ENCODE measurements at places on chromosomes 2 and 18.

- DNase-seq: no peak
Observed at GRCh38 chr2:237296756-237297155, 117.2 kb downstream of the COL6A3 start.

DNA sequence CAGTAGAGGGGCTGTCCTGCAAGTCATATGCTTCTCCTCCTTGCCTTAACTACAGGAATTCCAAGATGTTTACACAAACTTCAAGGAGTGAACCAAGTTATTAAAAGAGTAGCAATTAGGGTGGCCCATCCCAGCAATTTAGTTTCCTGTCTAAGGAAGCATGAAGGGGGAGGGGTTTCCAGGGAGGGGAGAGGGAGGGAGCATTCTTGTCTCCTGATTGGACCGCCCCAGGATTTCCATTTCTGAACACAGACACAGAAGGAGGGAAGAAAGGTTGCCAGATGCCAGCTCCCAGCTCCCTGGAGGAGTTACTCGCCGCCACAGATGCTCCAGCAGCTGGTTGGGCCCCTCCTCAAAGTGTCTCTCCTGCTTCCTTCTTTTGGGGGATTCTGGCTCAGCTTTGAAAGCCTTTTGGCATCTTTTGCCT, 107.6 kb downstream of the TRIB2 start:
- no peak for DNase-seq

DNA sequence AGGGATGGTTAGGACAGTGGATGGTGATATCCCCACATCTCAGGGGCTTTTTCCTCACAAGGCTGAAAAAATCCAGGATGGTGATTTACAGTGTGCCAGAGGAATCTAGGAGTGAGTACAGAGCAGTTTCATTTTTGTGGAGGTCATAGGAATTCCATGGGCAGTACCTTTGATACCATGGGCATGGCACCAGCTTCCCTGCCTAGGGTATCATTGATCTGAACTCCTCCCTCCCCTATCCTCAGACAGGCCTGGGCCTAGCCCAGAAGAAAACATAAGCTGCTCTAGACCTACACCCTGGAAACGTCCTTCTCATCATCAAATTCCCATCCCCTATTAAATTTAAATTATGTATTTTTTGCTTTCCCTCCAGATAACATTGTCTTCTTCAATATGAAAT, 136.3 kb upstream of the KLHL29 start:
- DNase-seq: no peak

GRCh38 chr2:97546711-97547110, 43.0 kb downstream of the ANKRD36B start:
- DNase-seq: no peak

GRCh38 chr2:114237331-114237730, 205.1 kb upstream of the DPP10 start:
- DNase-seq: no peak

- no peak for DNase-seq
Observed at GRCh38 chr2:226354434-226354833, 445.2 kb downstream of the IRS1 start.

DNA sequence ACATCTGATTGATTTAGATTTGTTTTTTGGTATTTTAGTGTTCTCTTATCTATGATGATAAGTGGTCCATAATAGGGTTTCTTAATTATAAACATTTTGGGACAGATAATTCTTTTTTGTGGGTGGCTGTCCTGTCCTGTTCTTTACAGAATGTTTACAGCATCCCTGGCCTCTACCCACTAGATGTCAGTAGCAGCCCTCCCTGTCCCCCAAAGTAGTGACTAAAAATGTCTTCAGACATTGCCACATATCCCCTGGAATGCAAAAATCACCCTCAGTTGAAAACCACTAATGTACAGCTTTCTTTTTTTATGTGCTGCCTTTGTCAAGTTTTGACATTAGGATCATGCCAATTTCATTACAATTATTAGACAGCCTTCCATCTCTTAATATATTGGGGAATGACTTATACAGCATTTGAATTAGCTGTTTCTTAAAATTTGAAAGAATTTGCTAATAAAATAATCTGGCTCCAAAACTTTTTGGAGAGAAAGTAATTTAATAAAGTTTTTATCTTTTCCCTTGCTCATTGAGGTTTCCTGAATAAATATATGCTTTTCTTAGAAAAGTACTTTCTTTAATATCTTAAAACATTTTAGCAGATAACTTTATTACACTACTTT, 19.5 kb downstream of the WIPF1 start:
- DNase-seq: no peak

- no peak for DNase-seq
Observed at GRCh38 chr2:60515721-60516226, 37.7 kb downstream of the BCL11A start.

GRCh38 chr2:177992992-177993391, 79.6 kb downstream of the PDE11A start:
- DNase-seq: no peak

- DNase-seq: no peak
Observed at GRCh38 chr2:222936705-222937104, 75.9 kb downstream of the ACSL3 start.

DNA sequence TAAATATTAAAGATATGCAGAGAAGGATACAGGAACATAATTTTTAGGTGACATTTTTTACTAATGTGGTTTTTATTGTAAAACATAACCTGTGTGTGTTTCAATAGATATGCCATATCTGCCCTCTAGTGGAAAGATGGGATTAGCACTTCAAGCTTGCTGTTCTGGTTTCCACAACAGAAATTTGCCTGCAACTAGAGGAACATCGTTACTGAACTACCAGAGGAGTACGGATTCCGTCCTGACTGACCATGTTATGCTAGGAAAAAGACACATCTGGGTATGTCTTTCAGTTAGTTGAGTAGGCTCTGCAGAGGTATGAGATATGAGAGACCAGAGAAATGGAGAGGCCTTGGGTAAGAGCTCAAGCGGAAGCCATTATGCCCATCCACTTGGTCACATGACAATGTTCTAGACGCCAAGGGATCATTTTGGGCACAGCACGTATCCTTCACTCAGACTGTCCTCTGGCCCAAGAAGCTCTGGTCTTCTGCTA, 104.9 kb downstream of the MBD2 start:
- peak; percentile 49 for DNase-seq

GRCh38 chr2:168730344-168730743, 72.1 kb upstream of the NOSTRIN start:
- no peak for DNase-seq

- DNase-seq: no peak
Observed at GRCh38 chr2:211756266-211756665, 782.3 kb downstream of the ERBB4 start.

GRCh38 chr2:150617351-150617978, 130.0 kb upstream of the RND3 start:
- no peak for DNase-seq

DNA sequence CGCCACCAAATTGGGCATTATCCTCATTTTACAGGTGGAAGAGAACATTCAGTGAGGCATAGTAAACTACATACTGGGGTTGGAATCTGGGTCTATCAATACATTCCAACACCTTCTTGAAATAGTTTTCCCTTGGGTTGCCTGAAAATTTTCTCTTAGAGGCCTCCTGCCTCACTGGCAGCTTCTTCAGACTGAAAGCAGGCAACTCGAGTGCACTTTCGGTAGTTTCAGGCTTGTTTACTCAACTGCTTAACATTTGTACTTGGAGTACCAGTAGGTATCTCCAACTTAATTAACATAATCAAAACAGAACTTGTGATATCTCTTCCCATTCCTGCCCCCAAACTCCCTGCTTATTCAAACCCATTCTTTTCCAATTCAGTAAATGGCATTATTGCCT, 36.2 kb upstream of the C2orf74 start:
- DNase-seq: no peak

DNA sequence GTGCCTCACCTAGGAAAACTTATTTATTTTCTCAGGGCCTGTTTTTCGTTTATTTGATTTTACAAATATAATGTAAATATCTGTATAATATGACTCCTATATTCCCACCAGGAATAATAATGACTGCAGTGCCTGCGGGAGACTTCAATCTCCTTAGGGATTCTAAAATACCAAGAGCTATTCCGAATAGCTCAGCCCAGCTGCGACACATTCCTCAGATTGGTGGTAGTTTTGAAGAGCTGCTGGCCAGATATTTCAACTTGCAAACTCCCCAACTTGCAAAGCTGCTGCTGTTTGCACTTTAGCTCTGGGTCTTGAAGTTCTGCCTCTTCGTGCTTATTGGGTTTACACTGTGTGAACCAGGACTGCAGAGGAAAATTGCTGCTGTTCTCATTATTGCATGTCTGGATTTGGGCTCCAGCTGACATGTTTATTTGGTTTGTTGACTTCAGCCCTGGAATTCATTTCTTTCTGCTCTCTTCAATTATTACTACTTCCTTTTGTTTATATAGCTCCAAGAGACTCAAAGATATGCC, 480.2 kb upstream of the CHST9 start:
- no peak for DNase-seq

GRCh38 chr18:6413579-6414117, 1.1 kb downstream of the L3MBTL4 start:
- no peak for DNase-seq

DNA sequence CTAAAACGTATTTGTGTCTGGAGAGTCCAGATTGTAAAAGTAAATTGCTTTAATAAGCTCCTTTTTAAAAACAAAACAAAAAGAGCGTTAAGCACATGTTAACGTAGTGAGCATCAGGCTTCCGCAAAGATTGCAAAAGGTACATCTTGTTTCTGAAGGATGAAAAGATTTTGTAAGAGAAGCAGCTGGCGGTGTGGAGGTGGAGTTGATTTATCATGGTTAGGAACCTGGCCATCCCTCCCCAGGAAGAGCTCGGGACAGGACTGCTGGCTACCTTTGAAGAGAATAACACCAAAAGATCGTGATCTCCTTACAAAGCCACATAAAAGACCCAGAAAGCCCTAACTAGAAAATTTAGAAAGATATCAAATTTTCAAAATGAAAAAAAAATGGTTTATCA, 132.2 kb downstream of the DNER start:
- no peak for DNase-seq

DNA sequence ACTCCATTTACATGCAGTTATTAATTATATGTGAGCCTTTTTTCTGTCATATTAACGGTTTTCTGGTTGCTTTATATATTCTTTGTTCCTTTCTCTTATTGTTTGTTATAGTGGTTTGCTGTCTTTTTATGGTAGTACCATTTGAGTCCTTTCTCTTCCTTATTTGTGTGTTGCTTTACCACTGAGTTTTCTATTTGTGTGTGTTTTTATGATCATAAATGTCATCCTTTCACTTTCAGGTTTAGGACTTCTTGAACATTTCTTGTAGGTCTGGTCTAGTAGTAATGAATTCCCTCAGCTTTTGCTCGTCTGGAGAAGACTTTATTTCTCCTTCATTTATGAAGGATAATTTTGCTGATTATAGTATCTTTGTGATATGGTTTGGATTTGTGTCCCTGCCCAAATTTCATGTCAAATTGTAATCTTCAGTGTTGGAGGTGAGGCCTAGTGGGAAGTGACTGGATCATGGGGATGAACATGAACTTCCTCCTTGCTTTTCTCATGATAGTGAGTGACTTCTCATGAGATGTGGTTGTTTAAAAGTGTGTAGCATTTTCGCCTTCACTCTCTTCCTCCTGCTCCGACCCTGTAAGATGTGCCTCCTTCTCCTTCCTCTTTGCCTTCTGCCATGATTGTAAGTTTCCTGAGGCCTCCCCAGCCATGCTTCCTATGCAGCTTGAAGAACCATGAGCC, 11.5 kb downstream of the GCC2 start:
- no peak for DNase-seq

GRCh38 chr2:65701191-65701590, 268.8 kb upstream of the SPRED2 start:
- no peak for DNase-seq

DNA sequence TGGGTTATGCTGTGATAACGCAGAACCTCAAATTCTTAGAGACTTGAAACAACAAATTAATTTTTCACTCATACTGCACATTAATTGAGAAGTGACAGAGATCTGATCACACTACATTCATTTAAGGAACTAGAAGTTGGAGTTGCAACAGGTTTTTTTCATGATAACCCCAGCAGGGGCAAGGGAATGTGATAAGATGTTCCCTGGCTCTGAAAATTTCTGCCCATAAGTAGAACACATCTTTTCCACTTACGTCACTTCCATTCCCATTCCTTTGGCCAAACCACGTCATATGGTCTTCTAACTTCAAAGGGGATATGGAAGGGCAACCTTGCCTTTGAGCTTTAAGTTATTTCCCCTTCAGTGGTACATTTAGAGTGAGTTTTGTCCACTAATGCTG, 29.7 kb upstream of the PSME4 start:
- no peak for DNase-seq

- no peak for DNase-seq
Observed at GRCh38 chr2:219104107-219105035, 43.6 kb upstream of the IHH start.

DNA sequence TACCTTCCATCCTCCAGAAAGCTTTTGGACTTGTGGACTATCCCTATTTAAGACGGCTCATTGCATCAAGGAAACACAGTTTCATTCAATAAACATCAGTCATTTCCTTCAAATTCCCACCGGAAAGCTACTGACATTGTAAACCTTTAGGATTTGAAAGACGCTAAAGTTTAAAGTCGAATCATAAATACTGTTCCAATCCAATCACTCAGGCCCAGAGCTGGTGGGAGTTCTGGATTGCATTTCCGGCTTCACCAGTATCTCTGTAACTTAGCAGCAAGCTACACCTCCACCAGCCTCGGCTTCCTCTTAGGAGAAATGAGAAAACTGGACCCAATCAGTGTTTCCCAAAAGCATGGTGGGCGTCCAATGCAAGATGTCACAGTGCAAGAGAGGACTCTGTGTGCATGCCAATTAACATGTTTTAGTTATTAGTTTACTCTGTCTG, 1.6 kb downstream of the WDFY1 start:
- no peak for DNase-seq

- DNase-seq: no peak
Observed at GRCh38 chr2:99974275-99974674, 168.1 kb downstream of the AFF3 start.

GRCh38 chr18:10213526-10213925, 240.9 kb upstream of the APCDD1 start:
- DNase-seq: no peak

- DNase-seq: no peak
Observed at GRCh38 chr2:212997526-212998020, 153.8 kb downstream of the IKZF2 start.

DNA sequence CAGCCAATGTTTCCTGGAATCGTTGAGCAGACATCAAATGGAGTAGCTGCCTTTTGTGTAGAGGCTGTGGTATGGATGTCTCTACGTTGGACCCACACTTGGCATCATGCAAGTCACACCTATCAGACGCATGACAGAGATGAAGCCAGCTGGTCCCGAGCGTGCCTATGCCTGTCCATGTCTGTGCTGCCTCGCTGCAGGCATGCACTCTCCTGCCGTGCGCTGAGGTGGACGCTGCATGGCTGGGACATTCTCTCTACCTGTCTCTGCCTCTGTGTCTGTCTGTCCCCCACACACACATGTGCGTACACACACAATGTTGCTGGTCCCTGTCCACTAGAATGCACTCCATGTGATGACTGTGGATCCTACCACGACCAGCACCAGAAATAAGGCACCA, 514.2 kb upstream of the MYT1L start:
- no peak for DNase-seq

GRCh38 chr18:28088477-28088876, 88.5 kb downstream of the CDH2 start:
- no peak for DNase-seq

Measured in NCI-H1092 (cell line).